ENCODE measurements at places on chromosomes 3 and 15.

DNA sequence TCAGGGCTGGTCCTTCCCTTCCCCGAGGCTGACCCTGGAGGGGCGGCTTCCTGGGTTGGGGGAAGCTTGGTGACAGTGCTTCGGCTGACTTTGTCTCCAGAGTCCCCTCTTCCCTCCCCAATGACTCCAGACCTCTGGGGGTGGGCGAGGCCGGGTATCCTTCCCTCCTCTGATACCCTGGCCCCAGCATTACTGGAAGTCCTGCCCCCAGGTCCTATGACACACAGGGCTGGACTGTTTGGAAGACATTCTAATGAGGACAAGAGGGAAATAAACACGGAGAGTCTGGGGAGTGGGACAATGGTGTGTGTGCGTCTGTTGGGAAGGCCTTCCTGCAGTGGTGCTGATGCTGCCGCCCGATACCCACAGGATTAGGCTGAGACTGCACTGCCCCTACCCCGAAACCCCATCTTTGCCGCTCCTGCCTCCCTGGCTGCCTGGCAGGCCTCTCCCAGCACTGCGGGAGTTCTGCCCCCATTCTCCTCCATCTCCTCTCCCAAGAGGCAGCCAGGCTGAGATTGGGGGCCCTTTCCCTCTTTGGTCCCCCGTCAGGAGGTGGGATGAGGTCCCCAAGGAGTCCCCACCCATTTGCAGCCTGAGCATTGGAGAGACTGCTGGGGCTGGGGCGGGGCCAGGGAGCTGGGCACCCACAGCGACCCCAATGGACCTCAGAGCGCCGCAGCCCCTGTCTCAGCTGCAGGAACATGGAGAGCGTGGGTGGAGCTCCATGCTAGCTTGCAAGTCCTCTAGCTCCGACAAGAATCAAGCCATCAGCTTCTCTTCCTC, 29.7 kb upstream of the FBLN2 start:
- DNase-seq: no peak

- DNase-seq: no peak
Observed at GRCh38 chr15:76979996-76980520, 14.9 kb upstream of the PSTPIP1 start.

DNA sequence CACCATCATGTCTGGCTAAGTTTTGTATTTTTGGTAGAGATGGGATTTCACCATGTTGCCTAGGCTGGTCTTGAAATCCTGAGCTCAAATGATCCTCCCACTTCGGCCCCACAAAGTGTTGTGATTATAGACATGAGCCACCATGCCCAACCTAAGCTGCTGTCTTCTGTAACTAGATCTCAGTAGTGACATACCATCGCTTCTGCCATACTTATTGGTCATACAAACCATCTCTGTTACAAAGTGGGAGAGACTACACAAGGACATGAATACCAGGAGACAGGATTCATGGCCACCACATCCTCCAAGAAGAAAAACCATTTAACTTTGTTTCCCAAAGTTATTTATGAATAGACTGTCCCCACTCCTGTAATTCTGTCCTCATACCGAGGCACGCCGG, 81.3 kb downstream of the SMAD6 start:
- DNase-seq: no peak

- no peak for DNase-seq
Observed at GRCh38 chr3:13248640-13249039, 171.5 kb downstream of the NUP210 start.

- DNase-seq: peak; percentile 91
Observed at GRCh38 chr15:38564557-38565286, at the start of gene RASGRP1. Gene RASGRP1, minus strand, starts transcription at chr15:38564814. Its CDS starts 186 bp downstream, at chr15:38564628.

- no peak for DNase-seq
Observed at GRCh38 chr3:139546772-139547171, 7.2 kb upstream of the RBP1 start.

DNA sequence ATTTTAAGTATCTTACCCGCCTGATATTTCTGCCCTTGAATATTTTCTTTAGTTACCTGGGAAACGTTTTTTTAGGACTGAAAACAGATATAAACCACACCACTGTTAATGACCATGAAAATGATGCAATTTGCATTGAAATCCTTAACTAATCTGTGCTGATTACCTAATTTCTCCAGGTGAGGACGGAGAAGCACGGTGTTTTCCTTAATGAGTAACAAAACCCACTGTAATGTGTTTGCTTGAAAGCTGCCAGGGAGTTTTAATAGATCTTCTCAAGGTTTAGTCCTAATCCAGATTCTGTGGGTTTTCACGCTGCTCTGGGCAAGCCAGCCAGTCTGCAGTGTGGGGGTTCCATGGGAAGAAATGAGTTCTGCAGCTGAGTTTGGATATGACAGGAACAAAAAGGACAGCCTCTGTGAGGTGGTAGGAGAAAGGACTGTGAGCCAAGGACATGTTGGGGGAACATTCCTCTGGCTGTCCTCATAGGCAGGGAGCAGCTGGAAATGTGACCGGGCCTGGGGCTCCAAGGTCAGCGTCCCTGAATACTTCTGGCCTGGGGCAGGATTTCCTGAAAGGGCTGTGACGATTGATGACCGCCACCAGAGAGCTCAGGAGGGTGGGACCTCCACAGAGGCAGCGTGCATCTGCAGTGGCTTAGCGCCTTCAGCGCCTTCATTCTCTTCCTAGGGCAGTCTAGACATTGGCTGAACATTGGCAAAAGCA, 18.6 kb downstream of the THSD4 start:
- DNase-seq: no peak
